ENCODE measurements at places on chromosomes 2 and 18. TPM values are rescaled to one million over a fixed set of nuclear protein-coding genes. Genes with fewer than 3 reads are reported as not detected.
A peak's percentile ranks its signal among the peaks of the same experiment; 100 is the strongest.

GRCh38 chr2:76958749-76959148 is 563.4 kb downstream of the LRRTM4 start:
- no peaks in the 10 kb centered on the region for H3K4me1 ChIP-seq
- no peak overlapping the region for H3K4me3 ChIP-seq
- H3K27me3 ChIP-seq: no peaks in the 10 kb centered on the region
- DNase-seq: no peak

- no peak for DNase-seq
- H3K36me3 ChIP-seq: no peaks in the 10 kb centered on the region
- H3K4me3 ChIP-seq: peak within 1 kb of the TSS; percentile 24
- peaks cover 10% of the 10 kb centered on the region for H3K4me1 ChIP-seq
- H3K27me3 ChIP-seq: peaks cover 41% of the 10 kb centered on the region
Measured at GRCh38 chr2:3703236-3703756, at the start of gene DCDC2C. Gene DCDC2C, plus strand, starts transcription at chr2:3703575. Its CDS starts 177 bp downstream, at chr2:3703752.

The CENPA gene
- total RNA-seq: 1.9 TPM

The RAB27B gene
- 21.5 TPM for total RNA-seq

- H3K4me3 ChIP-seq: no peak overlapping the region
- DNase-seq: no peak
- H3K36me3 ChIP-seq: no peaks in the 10 kb centered on the region
- peaks cover 18% of the 10 kb centered on the region for H3K4me1 ChIP-seq
- no peak overlapping the region for H3K27ac ChIP-seq
Measured at GRCh38 chr18:59898093-59898492, 1.7 kb upstream of the PMAIP1 start.

The SPP2 gene
- total RNA-seq: not detected

The DDX18 gene
- 43.2 TPM for total RNA-seq

- H3K4me3 ChIP-seq: no peak overlapping the region
- H3K27me3 ChIP-seq: no peaks in the 10 kb centered on the region
- DNase-seq: no peak
- no peaks in the 10 kb centered on the region for H3K36me3 ChIP-seq
- H3K4me1 ChIP-seq: no peaks in the 10 kb centered on the region
Measured at GRCh38 chr2:162545254-162545653, 201.3 kb downstream of the GCA start.

- no peaks in the 10 kb centered on the region for H3K36me3 ChIP-seq
- no peak overlapping the region for H3K4me3 ChIP-seq
- no peaks in the 10 kb centered on the region for H3K27me3 ChIP-seq
- no peak for DNase-seq
- H3K4me1 ChIP-seq: peaks cover 52% of the 10 kb centered on the region
Measured at GRCh38 chr2:133421516-133422324, 146.5 kb downstream of the NCKAP5 start.

The EMILIN1 gene
- total RNA-seq: 13.8 TPM

- H3K4me3 ChIP-seq: no peak overlapping the region
- H3K36me3 ChIP-seq: no peaks in the 10 kb centered on the region
- no peaks in the 10 kb centered on the region for H3K4me1 ChIP-seq
- no peak overlapping the region for H3K27ac ChIP-seq
Measured at GRCh38 chr2:183375821-183376220, 251.6 kb downstream of the NUP35 start.

GRCh38 chr18:70423120-70423519 is 134.3 kb downstream of the SOCS6 start:
- peak overlapping the region; percentile 70 for H3K27ac ChIP-seq
- H3K4me1 ChIP-seq: peaks cover 37% of the 10 kb centered on the region
- DNase-seq: no peak
- H3K4me3 ChIP-seq: no peak overlapping the region
- no peaks in the 10 kb centered on the region for H3K36me3 ChIP-seq
